ENCODE measurements at places on chromosomes 4 and X.

- DNase-seq, result no peak
These were observed 116.7 kb upstream of the STOX2 start for GRCh38 chr4:183788308-183788905.

DNA sequence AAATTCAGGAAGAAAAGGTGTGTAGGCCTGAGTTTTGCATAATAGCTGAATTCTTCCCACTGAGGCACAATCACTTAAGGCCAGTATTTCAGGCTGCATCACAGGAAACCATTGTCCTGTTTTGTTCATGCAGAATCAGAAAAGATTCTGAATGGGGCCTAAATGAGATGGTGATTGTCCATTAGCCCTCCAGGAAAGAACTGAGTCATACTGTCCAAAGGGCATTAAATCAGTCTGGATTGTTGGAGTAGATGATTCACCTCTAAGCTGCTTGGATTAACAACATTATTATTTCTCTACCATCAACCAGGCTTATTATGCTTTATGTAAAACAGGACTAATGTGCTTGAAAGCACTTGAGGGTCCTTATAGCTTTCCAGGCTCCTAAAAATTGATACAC is 36.2 kb downstream of the CT47B1 start:
- peak; percentile 43 for DNase-seq

DNA sequence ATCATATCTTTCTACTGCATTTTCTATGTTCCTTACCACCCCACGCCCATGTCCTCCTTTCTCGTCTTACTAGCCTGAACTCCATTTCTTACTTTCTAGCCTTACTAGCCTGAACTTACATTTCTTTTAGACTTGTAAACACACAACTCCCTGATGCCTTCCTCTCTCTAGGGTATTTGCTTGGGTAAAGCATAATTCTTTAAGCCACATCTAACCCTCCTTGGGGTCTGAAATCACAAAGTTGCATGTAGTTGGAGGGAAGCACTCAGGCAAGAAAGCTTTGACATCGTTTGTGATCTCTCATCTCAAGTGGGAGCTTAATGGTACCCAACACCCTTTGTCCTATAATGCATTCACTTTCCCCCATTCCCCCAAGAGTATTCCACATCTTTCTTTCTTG is 124.4 kb downstream of the SPOCK3 start:
- no peak for DNase-seq

GRCh38 chrX:141902366-141902765 is 1.3 kb upstream of the MAGEC1 start:
- DNase-seq, result no peak

DNA sequence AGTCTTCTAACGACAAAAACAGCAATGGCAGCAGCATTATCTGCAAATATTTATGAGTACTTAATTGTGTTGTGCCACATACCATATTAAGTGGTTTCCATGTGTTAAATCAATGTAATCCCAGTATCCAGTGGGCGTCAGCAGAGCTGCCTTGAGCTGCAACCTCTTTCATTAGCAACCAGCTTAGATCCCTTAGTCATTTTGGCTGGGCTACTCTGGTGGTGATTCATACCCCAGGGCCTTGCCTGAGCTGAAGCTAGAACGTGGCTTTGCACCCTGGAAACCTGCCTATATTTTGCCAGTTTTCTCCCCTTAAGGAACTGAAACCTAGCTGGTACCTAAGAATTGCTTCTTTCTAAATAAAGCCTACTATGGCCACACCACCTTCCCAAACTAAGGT is 474.3 kb upstream of the FTHL17 start:
- peak; percentile 84 for DNase-seq

- DNase-seq, result no peak
These were observed 289.2 kb downstream of the LDB2 start for GRCh38 chr4:16609170-16609758.

- DNase-seq, result no peak
These were observed 276.5 kb upstream of the AGTR2 start for GRCh38 chrX:115894087-115894486.

- DNase-seq, result no peak
These were observed 118.3 kb downstream of the CORIN start for GRCh38 chr4:47719576-47719975.

GRCh38 chrX:123869488-123869887 is 9.6 kb downstream of the XIAP start:
- DNase-seq, result peak; percentile 25

DNA sequence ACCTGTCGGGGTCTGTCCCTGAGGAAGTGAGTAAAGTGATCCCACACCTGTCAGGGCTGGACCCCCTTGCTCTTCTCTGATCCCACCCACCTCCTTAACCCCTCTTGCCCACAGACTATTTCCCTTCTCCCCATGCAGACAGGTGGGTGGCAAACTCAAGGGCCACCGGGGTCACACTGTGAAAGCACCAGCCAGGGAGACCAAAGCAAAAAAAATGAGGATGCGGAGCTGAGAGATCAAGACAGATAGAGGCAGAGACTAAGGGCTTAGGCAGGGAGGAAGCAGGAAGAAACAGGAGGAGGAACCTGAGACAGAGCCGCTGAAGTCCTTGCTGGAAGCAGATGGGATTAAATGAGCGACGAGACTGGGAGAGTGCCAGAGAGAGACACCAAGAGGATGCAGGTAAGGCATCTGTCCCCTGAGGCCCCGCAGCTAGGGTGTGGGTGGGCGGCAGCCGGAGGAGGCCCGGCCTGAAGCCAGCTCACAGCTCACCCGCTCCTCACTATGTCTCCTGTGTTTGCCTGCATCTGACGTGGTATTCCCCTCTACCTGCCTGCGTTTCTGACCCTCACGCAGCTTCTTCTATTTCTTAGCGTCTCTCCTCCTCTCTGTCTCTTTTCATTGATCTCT is 7.2 kb downstream of the TIMM17B start:
- DNase-seq, result no peak

DNA sequence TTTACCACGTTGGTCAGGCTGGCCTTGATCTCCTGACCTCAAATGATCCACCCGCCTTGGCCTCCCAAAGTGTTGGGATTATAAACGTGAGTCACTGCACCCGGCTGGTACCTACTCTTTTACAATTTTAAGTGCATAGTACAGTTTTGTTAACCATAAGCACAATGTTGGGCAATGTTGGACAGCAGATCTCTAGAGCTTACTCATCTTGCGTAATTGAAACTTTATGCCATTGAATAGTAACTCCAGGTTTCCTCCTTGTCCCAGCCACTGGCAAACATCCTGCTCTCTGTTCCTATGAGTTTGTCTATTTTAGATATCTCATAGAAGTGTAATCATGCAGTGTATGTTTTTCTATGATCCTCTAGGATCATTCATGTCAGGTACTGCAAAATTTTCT is 9.3 kb upstream of the CPE start:
- DNase-seq, result no peak

DNA sequence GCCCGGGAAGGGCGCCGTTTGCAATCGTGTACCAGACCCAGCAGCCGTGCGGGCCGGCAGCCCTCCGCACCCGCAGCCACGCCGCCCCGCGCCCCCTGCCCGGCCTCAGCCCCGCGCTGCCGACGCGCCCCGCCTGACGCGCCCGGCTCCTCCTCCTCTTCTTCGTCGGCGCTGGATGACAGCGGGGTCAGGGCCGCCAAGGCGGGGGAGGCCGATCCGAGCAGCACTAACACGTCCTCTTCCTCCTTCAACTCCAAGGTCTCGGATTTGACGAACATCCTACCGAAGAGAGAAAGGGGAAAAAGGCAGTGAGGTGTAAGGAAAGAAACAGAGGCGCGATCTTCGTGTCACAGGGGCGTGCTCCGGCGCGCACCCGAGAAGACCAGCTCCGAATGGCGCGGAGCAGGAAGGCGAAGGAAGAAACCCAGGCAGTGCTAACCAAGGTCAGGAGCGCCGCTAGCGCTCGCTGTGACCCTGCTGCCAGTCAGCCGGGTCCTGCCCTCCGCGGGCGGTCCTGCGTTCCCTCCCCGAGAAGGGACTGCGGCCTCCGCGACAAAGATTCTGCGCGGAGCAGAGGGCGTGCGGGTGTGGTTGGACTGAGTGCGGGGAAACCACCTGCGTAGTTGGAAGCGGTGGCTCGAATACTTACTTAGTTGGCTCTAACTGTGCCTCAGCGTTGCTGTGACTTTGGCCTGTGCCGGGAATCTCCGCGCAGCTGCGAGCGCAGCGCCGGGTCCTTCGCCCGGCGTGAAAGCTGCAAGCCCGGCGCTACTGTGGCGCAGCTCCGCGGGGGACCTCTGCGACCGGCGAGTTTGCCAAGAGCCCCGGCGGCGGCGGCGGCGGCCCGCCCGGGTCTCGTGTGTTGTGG is 548 bp downstream of the NEUROG2 start:
- DNase-seq, result no peak

GRCh38 chrX:53599781-53600396 is 86.6 kb downstream of the HUWE1 start:
- no peak for DNase-seq

DNA sequence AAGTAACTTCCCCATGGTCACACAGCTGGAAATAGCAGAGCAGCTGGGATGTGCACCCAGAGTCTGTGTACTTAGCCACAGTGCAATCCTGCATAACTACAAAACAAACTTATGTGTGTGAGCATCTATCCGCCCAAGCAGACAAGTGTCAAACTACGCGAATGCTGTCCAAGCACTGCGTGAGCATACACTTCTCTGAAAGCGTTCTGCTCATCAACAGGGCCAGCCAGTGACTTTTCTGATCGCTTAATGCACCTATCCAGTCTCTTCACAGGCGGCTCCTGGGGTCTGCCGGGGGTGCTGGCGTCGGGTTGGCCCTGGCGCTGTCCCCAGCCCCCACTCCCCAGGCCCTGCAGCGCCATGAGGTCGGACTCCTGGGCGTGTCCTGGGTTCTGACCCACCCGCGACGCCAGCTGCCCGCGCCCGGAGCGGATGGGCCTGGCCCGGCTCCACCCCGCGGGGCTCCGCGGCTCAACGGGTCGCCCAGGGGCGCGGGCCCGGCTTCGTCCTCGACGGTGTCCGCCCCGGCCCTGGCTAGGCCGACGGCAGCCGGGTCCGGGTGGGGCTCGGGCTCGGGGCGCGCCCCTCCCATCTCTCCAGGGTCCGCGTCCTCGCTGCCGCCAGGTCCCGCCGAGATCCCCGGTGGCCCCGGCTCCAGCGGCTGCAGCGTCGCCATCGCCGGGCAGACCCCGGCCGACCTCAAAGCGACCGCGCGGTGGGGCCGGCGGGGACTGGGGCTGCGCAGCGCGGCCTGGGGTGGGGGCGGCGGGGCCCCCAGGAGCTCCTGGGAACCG is 1.3 kb upstream of the ZNF141 start:
- DNase-seq, result peak; percentile 0

GRCh38 chr4:83658806-83659205 is 122.9 kb downstream of the GPAT3 start:
- DNase-seq, result no peak

GRCh38 chr4:54063737-54064316 is 578 bp downstream of the CHIC2 start:
- DNase-seq, result no peak

- peak; percentile 25 for DNase-seq
These were observed 133.1 kb downstream of the AKAP4 start for GRCh38 chrX:50067435-50068284.

- DNase-seq, result no peak
These were observed 80.8 kb downstream of the GK start for GRCh38 chrX:30733852-30734660.

DNA sequence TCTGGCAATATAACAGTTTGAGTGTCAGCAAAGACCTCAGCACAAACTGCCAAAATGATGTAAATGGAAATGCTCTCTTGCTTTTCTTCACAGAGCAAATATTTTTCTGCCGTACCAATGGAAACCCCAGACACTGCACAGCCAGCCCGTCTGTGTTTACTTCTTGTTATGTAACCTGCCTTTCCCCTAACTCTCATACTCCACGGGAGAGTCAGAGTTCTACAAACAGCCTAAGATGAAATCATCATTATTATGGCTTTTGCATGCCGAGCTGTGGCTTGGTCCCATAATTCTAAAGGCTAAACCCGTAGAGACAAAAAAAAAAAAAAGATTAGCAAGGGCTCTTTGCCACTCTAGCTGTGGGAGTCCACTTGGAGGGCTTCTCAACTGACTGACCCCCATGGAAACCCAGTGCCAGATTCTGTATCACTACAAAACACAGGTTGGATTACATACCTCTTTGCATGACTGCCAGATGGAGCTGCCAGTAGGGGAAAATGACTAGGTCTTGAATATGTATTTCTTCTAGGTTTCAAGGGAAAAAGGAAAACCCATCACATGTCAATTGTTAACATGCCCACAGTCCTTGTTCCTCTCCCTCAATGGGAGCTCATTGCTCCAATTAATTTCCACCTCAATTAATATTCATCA is 197.2 kb upstream of the CNKSR2 start:
- DNase-seq, result no peak

DNA sequence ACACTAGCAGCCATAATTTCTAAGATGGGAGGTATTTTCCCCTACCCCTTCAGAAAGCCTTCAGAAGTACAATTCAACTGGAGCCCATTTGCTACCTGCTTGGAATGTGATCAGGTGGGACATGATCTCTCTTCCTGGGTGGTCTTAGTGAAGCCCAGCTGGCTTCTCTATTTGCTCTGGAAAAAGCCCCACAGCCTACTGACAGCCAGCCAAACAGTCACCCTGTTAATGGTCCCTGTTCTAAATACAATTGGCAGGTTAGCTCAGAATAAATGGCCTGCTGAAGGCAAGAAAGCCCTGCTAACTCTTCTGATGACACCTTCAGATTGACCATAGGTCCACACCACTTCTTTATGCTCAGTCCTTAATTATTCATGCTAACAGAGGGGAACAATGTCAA is 39.9 kb downstream of the HS6ST2 start:
- no peak for DNase-seq

- DNase-seq, result peak; percentile 70
These were observed 11.3 kb upstream of the MYOZ2 start for GRCh38 chr4:119124352-119124751.

- no peak for DNase-seq
These were observed 45.1 kb upstream of the LGI2 start for GRCh38 chr4:25075851-25076250.

DNA sequence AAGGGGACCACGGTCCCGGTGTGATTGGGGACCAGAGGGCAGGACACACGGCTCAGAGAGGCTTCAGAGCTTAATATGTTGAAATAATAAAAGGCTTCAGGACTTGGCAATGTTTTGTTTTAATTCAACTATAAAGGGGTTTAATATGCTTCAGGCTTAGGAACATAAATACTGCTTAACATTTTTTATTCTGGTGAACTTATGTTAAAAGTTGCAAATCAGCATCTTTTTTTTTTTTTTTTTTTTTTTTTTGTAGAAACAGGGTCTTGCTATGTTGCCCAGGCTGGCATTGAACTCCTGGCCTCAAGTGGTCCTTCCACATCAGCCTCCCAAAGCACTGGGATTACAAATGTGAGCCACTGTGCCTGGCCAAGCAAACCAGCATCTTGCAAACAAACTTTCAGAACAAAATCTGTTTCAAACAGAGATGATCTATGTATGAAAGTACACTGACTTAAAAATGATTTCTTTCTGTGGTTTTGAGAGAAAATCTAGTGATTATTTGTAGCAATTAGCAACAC is 37.7 kb downstream of the RHOH start:
- no peak for DNase-seq

DNA sequence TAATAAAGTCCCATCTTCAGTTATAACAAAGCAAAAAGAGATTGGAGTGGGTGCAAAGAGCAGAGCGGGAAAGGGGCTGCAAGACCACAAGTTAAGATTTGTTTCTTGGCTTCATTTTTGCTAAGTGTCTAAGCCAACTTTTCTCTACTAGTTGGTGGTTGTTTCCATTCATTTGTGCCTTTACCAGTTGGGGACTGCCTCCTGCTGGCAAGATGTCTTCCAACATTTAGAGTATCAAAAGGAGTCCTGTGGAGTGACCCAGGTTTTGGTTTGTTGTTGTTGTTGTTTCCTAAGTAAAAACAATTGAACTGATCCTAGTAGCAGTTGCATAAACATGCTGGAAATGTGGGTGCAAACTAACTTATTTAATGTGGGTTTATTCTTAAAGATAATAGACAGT is 121.1 kb downstream of the SPATA18 start:
- no peak for DNase-seq

- no peak for DNase-seq
These were observed 118.6 kb upstream of the PLAC1 start for GRCh38 chrX:134776850-134777370.
